Esophagus squamous epithelium (tissue), 5 donors: ENCODE measurements at places on chromosomes 1 and 21.

DNA sequence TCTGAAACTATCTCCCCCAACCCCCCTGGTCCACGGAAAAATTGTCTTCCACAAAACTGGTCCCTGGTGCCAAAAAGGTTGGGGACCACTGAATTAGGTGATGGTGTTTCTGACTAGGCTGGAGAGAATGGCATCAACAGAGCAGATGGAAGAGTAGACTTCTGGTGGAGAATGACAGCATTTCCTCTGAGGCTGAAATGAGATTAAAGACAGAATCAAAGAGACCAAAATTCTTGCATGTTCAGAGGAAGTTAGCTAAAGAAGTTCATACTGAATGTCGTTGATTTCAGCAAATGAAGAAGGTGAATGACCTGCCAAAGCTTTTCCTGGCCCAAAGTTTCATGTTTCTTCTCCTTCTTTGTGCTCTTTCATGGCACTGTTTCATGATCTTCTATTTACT is 188.2 kb upstream of the RUNX1 start:
- no peak for DNase-seq

DNA sequence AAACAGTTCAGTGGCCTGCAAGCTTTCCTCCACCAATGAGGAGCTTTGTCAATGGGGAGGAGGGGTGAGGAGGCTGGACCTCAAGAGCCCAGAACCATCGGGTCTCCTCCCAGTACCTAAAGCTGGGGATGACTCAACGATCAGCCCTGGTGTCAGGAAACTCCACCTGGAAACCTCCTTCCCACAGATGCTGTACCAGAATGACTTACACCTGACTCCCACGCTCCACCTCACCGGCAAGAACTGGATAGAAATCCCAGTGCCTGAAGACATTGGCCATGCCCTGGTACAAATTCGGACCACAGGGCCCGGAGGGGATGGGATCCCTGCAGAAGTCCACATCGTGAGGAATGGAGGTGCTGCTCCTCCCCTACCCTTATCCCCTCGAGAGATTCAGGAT is 11.4 kb downstream of the TMEM81 start:
- DNase-seq: no peak

GRCh38 chr1:228176024-228176395 is 10.4 kb downstream of the IBA57 start:
- DNase-seq: no peak

GRCh38 chr1:180190091-180190490 is 35.4 kb downstream of the QSOX1 start:
- DNase-seq: no peak

- no peak for DNase-seq
Measured at GRCh38 chr21:44084496-44085241, 22.5 kb upstream of the PWP2 start.

- no peak for DNase-seq
Measured at GRCh38 chr1:32998064-32998463, 33.5 kb upstream of the RNF19B start.

- DNase-seq: no peak
Measured at GRCh38 chr21:46211786-46212720, 16.5 kb downstream of the LSS start.

DNA sequence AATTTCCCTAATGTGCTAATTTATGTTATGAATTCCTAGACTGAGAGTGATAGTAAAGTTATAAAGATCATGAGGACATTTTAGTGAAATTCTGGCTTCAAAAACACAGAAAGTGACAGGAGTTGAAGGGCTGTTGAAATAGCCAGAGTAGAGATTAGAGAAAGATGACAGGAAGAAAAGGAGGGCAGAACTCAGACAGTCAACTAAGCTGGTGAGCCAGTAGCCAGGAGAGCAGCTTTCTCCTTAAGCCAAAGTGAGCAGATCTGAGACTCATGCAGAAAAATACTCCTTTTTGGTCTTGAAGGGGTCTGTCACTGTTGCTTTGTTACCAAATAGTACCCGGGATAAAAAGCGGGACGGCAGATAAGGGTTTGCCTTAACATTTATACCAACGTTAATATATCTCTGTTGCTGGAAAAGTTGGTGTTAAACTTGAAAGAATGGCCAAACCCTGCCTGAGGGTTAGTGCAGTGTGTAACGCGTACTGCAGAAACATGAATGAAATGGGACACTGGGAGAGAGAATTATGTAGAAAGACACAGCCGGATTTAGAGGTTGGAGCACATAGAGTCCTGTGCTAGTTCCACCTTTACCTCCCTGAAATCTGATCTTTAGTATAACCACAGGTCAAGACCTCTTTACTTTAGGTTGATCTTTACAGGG is 12.8 kb downstream of the AHCYL1 start:
- DNase-seq: no peak

DNA sequence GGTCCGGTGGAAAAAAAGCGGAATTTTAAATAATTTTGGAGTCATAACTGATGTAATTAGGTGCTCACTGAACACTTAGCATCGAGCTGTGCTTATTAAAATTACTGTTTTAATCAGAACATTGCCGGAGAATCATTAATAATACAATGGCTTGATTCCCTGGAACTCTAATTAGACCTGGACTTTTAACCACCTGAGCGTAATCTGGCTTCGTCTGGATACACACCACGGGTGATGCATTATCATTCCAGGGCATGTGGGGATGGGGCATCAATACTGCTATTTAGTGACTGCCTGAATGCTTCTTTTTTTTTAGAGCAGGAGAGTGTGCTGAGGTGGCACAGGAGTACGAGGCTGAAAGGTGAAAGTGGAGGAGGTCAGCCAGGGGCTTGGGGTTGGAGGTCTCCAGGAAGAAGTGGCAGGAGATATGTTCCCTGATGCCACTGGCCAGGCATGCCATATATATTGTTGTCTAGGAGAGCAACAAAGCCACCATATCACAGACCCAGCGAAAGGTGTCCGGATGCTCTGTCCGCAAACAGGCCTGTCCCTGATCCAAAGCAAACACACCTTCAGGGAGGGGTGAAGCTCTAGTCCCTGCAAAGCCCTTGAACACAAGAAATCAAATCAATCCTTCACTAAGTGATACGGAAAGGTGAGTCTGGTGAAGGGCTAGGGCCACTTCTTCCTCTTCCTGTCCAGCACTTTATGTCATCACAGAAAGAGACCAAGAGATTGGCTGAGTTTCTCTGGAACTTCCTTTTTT is 125.2 kb downstream of the PLXNA2 start:
- DNase-seq: no peak

DNA sequence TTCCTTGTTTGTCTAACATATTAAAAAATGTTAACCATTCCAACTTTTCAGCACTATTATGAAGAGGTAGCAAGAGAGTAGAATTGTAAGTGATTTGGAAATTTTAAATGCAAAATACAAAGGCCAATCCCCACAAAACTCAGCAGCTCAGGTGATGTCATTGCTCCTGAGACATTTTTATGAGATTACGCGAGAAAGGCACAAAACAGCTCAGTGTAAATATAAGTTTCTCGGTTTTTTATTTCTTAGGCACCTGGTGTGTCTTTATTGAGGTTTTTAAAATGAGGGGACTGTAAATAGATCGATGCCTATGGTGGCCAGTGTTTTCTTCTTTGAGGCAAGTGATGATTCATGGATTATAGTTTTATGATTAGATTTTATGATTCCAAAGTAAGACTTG is 6.1 kb downstream of the ABCG1 start:
- DNase-seq: no peak
